ENCODE measurements at places on chromosomes 4 and X.

GRCh38 chr4:151760002-151760401 lies 805 bp downstream of the GATB start:
- DNase-seq: no peak

DNA sequence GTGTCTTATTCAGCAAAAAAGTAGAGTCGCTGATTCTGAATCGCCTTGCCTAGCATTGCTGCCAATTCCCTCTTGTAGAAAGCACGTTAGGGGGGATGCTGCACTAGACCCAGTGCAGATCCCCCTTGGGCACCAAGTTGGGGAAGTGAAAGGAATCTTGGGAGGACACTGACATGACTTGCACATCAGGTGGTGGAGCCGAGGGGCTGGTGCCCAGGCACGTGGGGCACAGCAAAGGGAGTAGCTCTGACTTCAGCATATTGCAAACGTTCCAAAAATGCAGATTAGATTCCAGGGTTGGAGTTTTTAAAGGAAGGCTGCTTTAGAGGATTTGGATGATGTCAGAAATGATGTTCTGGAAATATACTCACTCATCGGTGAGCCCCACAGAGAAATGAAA lies 47.4 kb upstream of the GPM6B start:
- DNase-seq: no peak

- no peak for DNase-seq
These were observed 27.5 kb downstream of the RUFY3 start for GRCh38 chr4:70749313-70749712.

GRCh38 chr4:5010984-5011383 lies 8.3 kb downstream of the CYTL1 start:
- no peak for DNase-seq

DNA sequence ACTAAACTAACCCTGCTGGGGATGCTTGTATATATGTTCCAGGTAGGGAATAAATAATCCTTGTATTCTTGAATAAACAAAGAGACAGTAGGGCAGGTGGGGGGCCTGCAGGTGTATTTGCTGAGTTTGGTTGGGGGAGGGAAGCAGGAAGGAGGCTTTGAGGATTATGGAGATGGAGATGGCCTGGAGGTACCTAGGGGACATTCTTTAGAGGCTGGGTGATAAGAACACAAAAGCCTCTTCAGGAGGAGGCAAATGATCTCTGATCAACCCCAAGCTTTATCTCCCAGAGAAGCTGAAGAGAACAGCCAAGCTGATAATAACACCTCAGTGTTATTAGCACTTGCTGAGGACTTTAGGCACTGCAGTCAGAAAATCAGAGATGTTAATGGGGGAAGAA lies 187.7 kb downstream of the MGST2 start:
- DNase-seq: no peak

GRCh38 chr4:182828360-182829025 lies 88.7 kb downstream of the DCTD start:
- no peak for DNase-seq

DNA sequence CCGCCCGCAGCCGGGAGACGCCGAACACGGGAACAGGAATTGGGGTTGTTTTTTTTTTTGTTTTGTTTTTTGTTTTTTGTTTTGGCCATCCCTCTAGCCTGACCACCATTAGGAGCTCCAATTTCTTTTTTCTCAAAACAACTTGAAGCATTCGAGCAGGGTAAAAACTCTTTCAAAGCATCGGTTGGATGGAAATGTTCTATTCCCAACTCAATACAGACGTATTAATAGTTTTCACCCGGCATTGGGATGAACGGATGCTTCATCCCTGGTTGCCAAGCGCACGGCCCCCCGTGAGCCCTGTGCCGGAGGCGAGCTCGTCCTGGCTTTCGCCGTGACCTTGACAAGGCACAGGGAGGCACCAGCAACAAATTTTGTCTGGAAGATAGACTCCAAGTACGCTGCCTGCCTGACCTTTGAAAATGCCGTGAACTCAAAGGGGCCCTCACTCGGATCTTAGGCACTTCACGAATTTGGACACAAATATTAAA lies 352 bp upstream of the MAP3K15 start:
- no peak for DNase-seq

- DNase-seq: no peak
These were observed 46.1 kb upstream of the HCCS start for GRCh38 chrX:11064851-11065600.

DNA sequence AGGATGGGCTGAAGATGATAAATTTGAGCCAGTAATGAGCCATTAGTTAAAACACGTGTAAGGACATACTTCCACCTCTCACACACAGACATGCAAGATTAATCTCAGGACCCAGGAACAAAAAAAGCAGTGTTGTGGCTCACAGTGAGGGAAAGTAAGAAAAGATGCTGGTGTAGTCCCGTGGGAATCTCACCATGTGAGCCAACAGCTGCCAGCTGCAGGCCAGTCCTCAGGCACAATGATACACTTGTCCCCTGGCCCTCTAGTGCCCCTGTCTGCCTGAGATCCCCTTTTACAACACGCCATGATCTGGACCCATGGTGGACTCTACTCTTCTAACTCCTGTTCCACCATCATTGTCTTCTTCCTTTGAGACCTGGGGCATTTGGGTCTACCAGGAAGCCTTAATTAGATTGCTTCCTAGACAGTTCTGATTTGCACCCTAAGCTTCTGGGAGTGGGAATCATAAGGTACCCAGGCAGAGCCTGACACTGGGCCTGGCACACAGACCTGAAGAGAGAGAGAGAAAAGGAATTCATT lies 194.7 kb downstream of the STIM2 start:
- no peak for DNase-seq

DNA sequence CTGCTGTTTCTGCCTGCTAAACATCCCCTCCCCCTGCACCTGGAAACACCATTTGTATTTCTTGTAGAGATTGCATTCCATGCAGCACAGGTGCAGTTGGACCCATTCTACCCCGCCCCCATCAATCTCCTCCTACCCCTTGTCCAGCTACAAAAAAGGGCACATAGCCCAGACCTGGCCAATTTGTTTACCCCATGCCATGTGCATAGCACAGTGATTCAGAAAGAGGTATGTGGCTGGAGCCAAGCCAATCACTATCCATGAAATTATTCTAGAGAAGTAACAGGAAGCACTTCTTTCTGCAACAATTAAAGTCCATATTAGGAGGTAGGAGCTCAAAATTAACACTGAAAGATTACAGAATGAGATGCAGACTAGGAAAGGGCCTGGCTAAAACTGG lies 20.2 kb upstream of the TMEM184C start:
- DNase-seq: peak; percentile 99

- peak; percentile 1 for DNase-seq
These were observed 127.5 kb upstream of the RADX start for GRCh38 chrX:106484233-106484632.

- no peak for DNase-seq
These were observed 3.1 kb upstream of the MSX1 start for GRCh38 chr4:4856071-4857000.

- peak; percentile 57 for DNase-seq
These were observed 192.2 kb downstream of the BCOR start for GRCh38 chrX:39905538-39905891.

DNA sequence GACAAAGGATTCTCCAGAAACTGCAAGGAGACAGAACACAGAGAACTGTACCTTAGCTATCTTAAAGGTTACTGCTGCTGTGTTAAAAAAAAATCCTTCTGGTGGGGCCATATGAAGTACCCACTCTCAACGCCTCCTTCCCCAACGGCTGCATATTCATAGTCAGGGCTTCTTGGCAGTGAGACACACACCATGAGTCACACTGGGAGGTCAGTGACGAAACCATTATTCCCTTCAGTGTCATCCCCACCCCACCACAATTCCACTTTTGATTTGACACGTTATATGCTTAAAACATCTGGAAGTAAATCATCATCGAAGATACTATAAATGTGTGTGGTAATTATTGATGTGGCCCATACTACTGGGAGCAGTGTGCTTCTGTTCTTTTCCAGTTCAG lies 271.5 kb downstream of the LDB2 start:
- DNase-seq: peak; percentile 8

GRCh38 chr4:155745984-155746383 lies 12.8 kb upstream of the GUCY1B1 start:
- DNase-seq: peak; percentile 98

DNA sequence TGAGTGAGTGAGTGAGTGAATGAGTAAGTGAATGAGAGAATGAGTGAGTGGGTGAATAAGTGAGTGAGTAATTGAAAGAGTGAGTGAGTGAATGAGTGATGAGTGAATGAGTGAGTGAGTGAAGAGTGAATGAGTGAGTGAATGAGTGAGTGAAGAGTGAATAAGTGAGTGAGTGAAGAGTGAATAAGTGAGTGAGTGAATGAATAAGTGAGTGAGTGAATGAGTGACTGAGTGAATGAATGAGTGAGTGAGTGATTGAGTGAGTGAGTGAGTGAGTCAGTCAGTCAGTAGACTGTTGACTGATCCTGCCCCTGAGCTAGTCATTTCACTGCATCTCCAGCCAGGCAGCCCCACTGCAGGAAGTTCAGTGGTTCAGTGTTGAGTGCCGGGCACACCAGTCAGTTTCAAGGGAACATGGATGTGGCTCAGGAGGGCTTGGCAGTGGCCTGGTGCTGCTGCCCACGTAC lies 228.4 kb upstream of the PSAPL1 start:
- no peak for DNase-seq

GRCh38 chr4:123896446-123897071 lies 500.0 kb downstream of the SPRY1 start:
- DNase-seq: no peak

- no peak for DNase-seq
These were observed 13.8 kb downstream of the CXCL13 start for GRCh38 chr4:77619408-77619807.

DNA sequence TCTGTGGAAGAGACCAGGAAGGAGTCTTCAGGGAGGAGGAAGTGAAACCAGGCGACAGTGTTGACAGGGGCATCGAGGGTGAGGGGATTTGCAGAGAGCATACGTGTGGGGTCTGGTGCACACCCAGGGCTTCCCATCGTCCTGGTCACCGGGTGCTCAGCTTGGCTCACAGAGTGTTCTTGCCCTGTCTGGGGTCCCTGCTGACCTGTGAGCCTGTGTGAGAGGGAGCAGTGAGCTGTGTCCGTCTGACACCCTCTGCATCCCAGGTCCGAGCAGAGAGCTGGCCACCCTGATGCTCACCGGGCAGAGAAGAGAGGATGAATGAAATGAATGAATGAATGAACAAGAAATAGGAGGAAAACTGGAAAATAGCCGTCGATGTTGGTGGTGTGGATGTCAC lies 46.5 kb downstream of the CPZ start:
- no peak for DNase-seq

DNA sequence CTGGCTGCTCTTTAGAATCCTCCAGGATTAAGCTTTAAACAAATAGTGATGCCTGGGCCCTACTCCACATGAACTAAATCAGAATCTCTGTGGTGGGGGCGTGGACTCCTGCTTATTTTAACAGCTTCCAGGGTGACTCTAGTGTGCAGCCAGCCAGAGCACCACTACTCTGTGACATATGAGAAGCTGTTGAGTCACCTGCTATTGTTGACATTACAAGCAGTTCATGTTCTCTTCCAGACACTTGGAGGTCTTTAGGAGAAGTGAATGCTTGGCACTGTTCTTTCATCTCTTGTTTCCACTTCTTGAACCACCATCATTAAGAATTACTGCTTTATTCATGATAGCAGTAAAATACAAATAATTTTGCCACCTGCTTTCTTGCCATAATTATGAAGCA lies 426 bp upstream of the C4orf51 start:
- DNase-seq: peak; percentile 98

GRCh38 chrX:138191998-138192397 lies 519.5 kb downstream of the FGF13 start:
- peak; percentile 1 for DNase-seq

- no peak for DNase-seq
These were observed 197.9 kb downstream of the EVC2 start for GRCh38 chr4:5510504-5510903.

DNA sequence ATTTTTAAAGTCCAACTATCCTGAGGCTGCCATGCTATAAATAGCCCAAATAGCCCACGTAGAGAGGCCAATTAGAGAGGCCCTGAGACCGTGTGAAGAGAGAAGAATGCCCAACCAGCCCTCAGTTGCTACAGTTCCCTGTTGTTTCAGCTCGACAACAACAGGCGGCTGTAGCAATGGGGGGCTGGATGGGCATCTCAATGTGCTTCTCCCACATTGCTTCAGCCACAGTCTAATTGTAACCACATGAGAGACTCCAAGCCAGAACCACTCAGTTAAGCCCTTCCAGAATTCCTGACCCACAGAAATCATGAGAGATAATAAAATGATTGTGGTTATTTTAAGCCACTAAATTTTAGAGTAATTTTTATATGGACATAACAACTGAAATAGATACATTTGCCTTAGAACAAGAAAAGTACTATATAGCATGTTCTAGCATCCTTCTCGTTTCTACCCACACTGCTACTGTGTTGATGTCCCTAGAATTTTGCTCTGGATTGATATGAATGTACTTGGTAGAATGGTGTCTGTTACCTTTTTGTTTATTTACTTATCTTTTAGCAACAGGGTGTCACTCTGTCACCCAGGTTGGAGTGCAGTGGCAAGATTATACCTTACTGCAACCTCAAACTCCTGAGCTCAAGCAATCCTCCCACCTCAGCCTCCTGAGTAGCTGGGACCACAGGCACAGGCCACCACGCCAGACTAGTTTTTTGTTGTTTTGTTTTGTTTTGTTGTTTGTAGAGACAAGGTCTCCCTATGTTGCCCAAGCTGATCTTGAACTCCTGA lies 436.4 kb downstream of the BCOR start:
- no peak for DNase-seq

DNA sequence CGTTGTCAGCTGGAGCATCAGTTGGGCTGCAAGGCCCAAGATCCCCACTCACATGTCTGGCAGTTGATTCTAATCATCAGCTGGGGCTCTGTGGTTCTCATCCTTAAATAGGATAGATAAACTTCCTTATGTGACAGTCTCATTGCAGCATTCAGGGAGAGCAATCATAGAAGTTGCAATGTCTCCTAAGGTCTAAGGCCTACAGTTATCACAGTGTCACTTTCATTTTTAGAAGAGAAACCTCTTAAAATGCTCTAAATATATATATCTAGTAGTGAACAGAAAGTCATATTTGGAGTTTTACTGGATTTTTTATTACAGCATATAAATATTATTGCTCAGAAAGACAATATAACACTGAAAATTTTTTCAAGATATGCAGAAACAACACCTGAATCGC lies 226.0 kb upstream of the PPP1R2C start:
- no peak for DNase-seq

- DNase-seq: peak; percentile 64
These were observed 66.4 kb downstream of the JADE3 start for GRCh38 chrX:46978341-46979291.

DNA sequence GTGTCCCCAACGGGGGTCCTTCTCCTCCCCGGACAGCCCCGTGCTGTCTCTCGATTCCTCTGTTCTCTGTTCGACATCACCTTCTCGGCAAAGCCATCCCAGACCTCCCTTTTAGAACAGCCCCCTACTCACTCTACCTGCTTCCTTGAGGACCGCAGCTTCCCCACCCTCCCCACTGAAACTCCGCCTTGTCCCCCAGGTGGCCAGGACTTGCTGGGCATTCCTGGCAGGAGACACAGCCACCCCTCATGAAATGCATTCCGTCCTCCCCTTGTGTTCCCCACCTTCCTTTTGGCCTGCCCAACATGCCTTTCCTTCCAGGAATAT lies 34.8 kb upstream of the GPR78 start:
- DNase-seq: no peak

- no peak for DNase-seq
These were observed 7.1 kb downstream of the SLC49A3 start for GRCh38 chr4:681736-682451.

Measured in renal cortical epithelial cell (primary cell).